ENCODE measurements at places on chromosomes 11 and 22.

DNA sequence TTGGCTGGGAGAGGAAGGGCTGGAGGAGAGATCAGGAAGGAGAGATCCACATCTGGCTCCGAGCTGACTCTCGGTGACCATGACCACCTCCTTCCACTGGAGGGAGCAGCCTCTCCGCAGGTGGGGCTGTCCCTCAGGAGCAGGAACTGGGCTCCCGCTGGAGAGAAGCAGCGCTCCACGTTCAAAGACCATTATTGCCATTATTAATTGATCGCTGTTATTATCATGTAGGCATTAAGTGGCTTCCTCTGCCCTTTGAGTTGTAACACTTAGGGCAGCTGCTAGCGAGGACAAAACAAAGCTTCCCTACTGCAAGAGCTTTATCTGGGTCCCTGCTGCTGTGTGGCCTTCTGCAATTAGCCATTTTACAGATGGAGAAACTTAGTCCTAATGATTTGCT is 251.9 kb downstream of the ST3GAL4 start:
- no peak for DNase-seq

- peak; percentile 20 for DNase-seq
Observed at GRCh38 chr11:62370743-62371440, 33.6 kb downstream of the ASRGL1 start.

DNA sequence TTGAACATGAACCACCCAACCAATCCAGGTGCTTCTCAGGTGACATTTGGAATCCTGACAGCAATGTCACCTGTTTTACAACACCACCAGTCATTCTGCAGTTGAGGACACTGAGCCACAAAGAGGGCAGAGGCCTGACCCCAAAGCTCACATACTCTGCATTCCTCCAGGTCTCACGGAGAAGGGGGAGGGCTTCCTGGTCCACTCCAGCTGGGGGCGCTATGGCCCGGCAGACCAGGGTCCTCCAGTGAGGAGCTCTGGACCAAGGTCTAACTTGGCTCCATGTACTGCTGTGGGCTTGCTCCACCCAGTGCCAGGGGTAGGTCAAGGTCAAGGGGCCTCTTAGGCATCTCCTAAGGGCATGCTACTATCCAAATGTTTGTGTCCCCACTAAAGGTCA is 1.5 kb upstream of the PNPLA3 start:
- no peak for DNase-seq

- DNase-seq, result no peak
Observed at GRCh38 chr11:119236490-119236889, 30.4 kb downstream of the CBL start.

GRCh38 chr22:42907404-42908373 is 50.6 kb upstream of the ARFGAP3 start:
- no peak for DNase-seq

- DNase-seq, result no peak
Observed at GRCh38 chr11:107397357-107397756, 60.3 kb downstream of the CWF19L2 start.

- DNase-seq, result peak; percentile 34
Observed at GRCh38 chr22:48574776-48575617, 1252.7 kb downstream of the BRD1 start.

- DNase-seq, result no peak
Observed at GRCh38 chr11:59617876-59618275, 2.3 kb upstream of the OSBP start.

- no peak for DNase-seq
Observed at GRCh38 chr11:111419641-111420327, 40.7 kb upstream of the POU2AF1 start.

DNA sequence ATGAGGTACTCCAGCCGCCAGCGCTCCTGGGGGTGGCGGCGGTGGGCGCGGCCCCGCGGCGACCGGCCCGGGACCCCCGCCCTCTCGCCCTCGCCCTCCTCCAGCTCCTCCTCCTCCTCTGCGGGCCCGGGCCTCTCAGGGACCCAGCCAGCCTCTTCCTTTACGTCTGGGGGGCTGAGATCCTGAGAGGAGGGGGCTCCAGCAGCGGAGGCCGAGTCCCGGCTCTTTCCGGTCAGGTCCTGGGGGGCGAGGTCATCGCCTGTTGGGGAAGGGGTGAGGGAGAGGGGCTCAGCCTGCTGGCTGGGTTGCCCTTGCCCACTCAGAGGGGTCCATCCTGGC is 4.3 kb downstream of the ZFTA start:
- no peak for DNase-seq

GRCh38 chr11:45679806-45680205 is 14.4 kb upstream of the CHST1 start:
- no peak for DNase-seq

GRCh38 chr11:121482231-121483129 is 29.7 kb upstream of the SORL1-AS1 start:
- no peak for DNase-seq

GRCh38 chr11:125247431-125247830 is 82.9 kb downstream of the PKNOX2 start:
- no peak for DNase-seq

GRCh38 chr11:73596547-73596946 is 1.4 kb downstream of the FAM168A start:
- DNase-seq, result no peak

- DNase-seq, result no peak
Observed at GRCh38 chr11:70496591-70497535, 98.5 kb downstream of the CTTN start.

GRCh38 chr11:64854534-64855502 is 10.4 kb upstream of the CDC42BPG start:
- DNase-seq, result no peak

GRCh38 chr11:122071709-122072202 is 44.3 kb downstream of the BLID start:
- no peak for DNase-seq

DNA sequence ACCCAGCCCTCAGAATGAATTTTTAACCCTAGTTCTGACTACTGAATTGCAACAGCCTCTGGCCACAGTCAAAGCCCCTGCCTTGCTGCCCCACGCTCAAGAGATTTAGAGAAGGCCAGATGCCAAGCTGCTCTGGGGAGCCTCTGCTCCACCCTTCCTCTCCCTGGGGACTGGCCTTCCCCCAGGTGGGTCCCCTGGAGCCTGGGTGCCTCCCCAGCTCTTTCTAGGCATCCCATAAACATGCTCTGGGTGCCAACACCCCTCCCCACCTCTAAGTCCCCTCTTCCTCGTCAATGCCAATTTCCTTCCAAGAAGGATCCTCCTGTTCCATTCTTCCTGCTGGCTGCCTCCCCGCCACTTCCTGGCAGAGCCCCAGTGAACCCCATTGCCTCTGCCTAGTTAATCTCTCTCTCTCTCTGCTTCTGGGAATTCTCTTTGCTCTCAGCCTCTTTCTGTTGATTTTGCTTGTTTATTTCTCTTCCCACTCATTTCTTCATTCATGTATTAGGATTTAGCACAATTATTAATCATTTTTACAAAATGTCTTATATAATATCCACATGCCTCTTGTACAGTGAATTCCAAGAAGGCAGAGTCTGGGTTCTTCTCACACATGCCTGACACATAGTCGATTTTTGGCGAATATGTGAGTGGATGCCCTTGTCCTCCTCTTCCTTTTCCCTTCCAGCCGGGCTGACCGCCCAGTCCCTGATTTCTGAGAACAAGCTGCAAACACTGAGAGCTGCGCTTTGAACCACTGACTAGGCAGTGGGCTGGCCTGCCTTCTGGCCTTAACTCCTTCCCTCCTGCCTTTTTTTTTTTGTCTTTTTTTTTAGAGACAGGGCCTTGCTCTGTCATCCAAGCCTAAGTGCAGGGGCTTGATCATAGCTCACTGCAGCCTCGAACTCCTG is 17.5 kb downstream of the UQCR10 start:
- no peak for DNase-seq

DNA sequence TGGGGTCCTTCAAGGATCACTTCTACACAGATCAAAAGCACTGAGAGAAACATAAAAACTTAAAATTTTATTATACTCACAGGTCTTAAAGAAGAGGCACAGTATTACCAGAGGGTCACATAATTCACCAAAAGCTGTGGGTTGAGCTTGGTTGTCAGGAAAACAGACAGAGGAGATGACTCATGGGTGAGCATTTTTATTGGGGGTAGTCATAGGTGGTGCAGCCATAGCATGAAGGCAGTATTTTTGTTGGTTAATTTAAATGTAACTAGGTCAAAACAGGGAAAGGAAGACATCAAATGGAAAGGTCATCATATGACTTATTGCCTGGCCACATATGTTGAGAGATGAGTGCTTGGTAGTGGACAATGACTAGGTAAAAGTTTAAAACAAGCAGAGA is 24.2 kb downstream of the OR5B17 start:
- DNase-seq, result no peak

GRCh38 chr11:110081462-110082376 is 11.5 kb upstream of the ZC3H12C start:
- DNase-seq, result no peak

DNA sequence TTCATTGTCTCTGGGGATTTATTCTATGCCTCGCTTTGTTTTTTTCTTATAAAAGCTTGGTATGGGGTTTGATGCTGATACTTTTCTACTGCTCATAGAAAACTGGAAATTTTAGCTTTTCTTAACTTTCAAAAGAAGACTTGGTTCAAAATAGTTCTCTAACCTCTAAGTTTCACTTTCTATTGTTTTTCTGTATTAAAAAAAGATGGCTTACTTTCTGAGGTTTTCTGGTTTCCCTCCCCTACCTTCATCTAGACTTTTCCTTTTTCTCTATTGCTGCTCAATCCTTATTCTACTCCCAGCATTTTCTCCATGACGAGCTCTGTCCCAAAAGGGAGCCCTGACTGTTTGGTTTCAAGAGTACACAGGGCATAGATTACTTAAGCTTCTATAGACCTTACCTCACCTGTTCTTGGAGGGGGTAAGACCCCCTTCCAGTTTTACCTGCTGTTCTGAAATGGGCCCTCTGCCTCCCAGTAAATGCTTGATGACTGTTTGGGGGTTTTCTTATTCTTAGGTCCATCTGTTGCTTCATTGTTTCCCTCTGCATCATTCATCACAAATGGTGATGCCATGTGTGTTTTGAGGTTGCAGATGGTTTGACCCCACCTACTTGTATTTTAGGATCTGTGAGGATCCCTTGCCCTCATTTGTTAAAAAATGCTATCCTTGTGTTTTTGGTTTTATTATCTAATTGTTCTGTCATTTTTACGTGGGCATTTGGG is 29.5 kb downstream of the DNHD1 start:
- no peak for DNase-seq

DNA sequence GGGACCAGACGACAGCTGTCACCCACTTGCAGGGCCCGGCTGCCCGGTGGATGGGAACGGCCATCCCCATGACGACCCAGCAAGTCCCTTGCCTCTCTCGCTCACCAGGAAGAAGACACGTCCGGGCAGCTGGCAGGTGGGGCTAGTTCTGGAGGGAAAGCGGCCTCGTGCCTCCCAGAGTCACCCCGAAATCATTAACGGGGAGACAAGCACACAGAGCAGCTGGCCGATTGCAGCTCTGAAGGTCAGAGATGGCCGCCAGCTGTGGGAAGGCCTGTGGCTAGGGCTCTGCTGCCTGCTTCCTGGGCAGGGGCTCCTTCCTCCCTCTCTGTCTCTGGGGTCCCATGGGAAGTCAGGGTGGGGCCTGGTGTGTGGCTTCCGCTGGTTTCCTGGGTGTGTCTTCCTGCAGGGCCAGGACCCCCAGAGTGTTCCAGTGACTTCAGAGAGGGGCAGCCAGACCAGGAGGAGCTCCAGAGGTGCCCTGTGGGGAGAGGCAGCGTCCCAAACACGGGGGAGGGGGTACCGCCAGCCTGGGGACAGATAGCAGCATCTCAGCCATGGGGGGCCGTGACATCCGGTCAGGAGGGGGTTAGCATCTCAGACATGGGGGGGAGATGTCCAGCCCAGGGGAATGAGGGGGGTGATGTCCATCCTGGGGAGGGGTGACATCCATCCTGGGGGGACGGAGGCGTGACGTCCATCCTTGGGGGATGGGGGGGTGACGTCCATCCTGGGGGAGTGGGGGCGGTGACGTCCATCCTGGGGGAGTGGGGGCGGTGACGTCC is 114.9 kb downstream of the KCNQ1 start:
- no peak for DNase-seq

DNA sequence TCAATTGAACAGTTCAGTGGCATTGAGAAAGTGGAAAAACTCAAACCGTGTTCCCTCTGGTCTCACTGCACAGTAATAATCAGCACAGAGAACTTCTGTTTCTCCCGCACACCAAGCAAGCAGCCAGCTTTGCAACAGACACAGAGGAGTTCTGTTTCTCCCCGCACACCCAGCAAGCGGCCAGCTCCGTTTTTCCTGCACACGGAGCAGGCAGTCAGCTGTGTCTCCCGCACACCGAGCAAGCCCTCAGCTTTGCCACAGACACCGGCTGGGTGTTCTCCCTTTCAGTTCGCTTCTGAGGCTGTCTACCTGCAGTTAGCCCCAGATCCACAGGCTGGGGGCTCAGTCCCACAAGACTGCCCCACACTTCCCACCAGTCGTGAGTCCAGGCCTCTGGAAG is 9.9 kb upstream of the TALDO1 start:
- no peak for DNase-seq

GRCh38 chr11:6489306-6489705 is 7.8 kb upstream of the DNHD1 start:
- DNase-seq, result no peak

- DNase-seq, result no peak
Observed at GRCh38 chr11:41461057-41461681, 1.7 kb upstream of the LRRC4C start.

- no peak for DNase-seq
Observed at GRCh38 chr11:26297189-26297975, 34.5 kb upstream of the ANO3 start.

DNA sequence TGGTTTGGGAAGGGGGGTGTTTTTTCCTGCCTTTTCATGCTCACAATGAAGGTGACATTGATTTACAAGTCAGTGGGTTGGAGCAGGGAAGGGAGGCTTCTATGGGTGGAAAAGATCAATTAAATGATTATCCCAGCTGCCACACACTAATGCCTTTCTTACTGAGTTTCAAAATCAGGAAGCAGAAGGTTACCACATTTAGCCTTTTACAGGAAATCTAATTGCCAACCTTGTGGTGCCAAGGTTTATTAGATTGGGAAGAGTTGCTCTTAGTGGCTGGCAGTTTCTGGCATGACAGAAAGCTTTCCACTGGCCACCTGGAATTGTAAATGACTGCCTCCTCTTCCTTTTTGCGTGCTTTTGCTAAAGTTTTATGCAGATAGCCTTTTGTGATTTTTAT is 98.7 kb downstream of the NAV2 start:
- DNase-seq, result no peak

DNA sequence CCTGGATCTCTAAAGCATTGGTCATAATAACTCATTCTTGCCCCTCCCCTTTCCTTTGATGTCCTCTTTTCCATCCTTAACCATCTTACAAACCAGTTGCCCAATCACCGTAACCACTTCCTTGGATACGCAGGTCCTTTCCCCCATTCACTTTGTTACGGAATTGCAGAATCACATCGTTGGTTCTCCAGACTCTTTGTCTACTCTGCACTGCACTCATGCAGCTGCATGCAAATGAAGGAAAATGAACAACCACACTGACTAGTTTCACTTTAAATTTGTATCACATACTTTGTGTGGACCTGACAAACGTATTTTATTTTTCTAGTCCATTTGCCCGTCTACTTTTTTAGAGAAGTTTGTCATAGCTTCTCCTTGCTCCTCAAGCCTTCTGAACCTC is 69.9 kb downstream of the SLC5A12 start:
- no peak for DNase-seq

GRCh38 chr22:33114565-33114964 is 56.4 kb upstream of the SYN3 start:
- DNase-seq, result no peak

- DNase-seq, result no peak
Observed at GRCh38 chr11:98944461-98944860, 76.3 kb upstream of the CNTN5 start.

GRCh38 chr11:111694851-111695250 is 71.3 kb downstream of the PPP2R1B start:
- no peak for DNase-seq
